ENCODE measurements at places on chromosomes 7 and 10.

- DNase-seq: no peak
Measured at GRCh38 chr7:42952328-42952727, 20.2 kb downstream of the MRPL32 start.

DNA sequence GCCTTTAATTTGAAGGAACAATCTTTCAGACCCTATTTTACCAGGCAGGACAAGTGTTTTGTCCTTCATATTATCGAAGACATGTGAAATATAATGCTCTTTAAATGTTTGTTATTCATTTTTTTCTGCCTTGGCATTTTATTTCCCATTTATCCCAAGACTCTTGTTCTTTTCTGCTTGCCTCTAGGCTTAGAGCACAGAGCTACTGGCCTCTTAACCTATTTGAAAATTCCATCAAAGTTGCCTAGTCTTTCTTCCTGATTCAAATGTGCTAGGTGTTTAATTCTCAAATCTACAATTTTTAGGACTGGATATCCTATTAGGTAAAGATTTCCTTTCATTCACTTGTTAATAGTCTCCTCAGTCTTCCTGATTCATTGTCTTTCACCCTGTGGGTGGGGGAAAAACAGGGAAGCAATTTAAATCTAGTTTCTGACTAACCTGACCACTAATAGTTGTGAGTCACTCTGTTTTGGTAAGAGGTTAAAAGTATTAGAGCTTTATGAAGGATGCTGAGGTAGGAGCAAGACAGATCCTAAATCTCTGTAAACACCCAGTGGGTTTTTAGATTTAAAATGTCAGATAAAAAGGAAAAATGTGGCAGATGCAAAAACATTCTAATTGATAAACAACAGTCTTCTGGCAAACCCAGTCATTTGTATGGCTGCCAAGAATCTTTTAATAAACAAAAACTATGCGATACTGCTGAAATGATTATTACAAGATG is 1.5 kb downstream of the LIPK start:
- DNase-seq: no peak

- DNase-seq: peak; percentile 66
Measured at GRCh38 chr7:106022193-106022821, 59.2 kb downstream of the CDHR3 start.

DNA sequence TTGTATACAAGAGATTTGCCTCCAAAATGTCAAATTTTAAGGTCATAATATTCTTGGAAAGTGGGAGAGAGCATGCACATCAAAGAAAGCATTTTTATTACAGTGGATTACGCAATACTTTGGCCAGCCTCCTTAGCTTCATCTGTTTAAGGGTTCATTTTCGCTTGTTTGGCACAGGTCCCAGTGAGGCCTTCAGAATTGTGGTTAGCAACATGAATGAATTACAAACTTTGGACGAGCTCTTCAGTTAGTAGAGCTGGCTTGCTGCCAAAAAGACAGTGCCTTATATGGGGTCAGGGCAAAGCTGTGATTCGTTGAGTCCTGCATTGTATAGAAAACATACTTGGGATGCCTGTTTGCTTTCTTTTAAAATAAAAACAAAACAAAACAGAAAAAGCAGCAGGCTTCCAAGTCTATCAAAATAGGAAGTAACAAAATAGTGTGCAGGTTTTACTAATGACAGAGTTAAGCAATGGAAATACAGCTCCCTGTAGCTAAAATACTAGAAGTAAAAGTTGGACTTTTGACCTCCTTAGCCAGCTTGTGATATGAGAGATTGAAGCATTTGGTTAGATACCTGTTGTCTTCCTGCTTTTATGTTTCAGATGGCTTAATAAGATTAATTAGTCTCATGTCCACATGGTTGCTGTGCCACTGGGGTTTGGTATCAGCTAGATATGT is 190.8 kb downstream of the MLLT10 start:
- peak; percentile 19 for DNase-seq

- no peak for DNase-seq
Measured at GRCh38 chr7:96287132-96287531, 34.8 kb downstream of the SLC25A13 start.

DNA sequence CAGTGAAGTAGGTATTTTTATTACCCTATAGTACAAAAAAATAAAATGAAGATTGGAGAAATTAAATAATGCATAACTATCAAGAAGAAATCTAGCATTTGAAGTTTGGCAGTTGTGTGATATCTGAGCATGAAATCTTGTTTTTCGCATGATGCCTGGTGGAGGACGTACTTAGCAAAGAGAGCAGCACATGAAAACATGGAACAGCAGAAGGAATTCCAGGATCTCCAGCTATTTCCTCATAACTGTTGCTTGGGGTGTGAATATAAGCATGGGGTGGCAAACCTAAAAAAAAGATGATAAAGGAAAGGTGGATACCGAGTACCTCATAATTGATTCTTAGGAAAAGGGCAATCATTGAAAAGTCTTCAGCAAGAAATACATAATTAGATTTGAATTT is 174.3 kb upstream of the FAM3C start:
- DNase-seq: no peak

GRCh38 chr7:55307123-55307916 is 57.8 kb upstream of the LANCL2 start:
- DNase-seq: no peak

DNA sequence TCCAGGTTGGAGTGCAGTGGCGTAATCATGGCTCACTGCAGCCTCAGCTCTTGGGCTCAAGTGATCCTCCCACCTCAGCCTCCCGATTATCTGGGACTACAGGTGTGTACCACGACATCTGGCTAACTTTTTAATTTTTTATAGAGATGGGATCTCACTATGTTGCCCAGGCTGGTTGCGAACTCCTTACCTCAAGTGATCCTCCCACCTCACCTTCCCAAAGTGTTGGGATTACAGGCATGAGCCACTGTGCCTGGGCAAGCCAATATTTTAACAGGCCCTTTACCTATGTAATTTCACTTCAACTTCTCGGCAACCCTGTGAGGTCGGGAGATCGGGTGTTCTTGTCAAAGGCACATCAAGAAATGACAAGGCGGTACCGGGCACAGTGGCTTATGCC is 146.3 kb downstream of the CUX1 start:
- DNase-seq: no peak

DNA sequence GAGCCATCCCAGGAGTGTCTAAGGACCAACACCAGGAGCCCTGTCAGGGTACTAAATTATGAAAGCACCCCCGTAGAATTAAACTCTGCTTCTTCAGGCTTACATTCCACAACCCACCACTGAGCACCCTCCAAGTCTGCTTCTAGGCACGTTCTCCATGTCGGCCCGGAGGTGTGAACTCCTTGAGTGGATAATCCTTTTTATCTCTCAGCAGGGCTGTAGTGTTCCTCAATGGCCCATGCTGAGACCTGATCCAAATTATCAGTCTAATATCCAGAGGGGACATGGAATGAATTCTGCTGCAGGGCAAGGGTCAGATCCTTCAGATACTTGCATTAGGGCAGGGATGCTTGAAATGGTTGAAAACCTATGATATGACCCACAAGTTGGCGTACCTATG is 55.9 kb upstream of the TARP start:
- DNase-seq: no peak

- DNase-seq: no peak
Measured at GRCh38 chr10:50600286-50600685, 23.5 kb downstream of the SGMS1 start.

DNA sequence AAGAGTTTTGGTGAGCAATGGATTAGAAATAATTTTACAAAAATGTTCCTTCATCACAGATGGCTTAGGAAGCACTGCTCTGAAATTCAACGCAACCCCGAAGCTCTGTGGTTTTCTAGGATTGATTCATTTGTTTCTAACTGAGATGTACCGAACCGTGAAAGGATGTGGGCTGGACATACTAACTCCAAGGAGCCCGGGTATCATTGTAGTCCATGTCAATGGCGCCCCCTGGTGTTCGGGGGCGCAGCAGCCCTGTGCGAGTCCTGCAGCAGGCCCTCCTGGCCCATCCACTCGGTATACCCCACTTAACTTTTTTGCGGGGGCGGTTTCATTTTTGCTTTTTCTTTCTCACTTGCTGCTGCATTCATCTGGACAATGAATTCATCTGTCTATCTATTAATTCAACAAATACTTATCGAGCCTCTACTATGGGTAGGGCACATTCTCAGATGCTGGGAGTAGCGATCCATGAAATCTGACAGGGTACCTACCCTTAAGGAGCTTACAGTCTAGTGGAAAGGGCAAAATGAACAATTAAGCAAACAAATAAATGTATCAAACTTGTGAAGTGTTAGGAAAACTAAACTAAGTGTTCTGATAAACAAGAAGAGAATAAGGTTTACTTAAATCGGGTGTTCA is 25.2 kb upstream of the ITPRID1 start:
- no peak for DNase-seq

- no peak for DNase-seq
Measured at GRCh38 chr10:47363781-47364180, 15.6 kb downstream of the RBP3 start.

DNA sequence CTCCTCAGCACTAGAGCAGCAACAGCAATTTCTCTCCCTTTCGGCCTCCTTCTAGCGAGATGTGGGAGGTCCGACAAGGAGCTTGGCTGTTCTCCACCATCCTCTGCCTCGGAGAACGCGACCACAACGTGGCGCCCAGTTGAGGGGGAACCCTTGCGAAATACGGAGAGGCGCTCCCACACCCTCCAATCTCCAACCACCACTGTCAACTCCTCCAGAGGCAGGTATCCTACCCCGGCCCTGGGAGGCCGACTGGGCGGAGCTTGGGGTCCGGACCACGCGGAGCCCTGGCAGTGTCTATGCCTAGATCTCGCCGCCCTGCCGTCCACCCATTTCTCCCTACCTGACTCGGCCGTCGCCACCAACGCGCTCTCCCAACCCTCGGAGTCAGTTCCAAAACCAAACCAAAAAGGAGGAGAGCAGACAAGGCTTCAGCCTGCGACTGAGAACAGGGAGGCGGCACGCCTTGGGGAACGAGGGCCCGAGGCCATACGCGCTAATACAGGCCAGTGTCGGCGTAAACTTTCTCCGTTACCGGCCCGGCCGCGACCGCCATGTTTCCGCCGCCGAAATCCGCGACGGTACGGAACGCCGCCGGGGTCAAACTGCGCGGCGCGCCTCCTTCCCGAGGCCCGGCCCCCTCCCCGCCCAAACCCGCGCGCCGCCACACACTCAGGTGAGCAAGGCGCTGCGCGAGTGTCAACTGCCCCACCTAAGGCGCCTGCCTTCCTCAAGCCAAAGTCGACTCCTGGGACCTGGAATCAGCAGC is at the start of gene TMEM168:
TSS of gene TMEM168 (minus strand) at position 577 of the 769 bp plus-strand sequence. CDS start 5,568 bp downstream, outside the sequence.
- peak; percentile 81 for DNase-seq

GRCh38 chr10:96130326-96130995 is 364 bp downstream of the ZNF518A start:
- DNase-seq: no peak

GRCh38 chr10:100683545-100684300 is 61.7 kb upstream of the PAX2 start:
- no peak for DNase-seq

DNA sequence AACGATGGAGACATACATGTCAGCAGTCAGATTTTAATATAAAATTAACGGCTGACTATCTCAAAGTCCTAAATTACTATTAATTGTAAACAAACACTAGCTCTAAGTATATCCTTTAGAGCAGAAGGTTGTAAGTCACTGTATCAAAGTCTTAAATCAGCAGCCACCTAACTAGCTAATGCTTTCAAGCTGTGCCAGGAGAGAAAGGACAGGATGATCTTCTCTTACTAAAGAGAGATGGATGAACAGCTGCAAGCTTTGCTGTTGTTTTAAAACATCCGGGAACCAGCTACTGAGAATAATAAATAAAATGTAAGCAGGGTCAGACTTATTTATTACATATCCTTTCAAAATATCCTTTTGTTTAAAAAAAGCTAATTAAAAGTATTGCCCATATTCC is 24.0 kb upstream of the ABLIM1 start:
- DNase-seq: no peak

- no peak for DNase-seq
Measured at GRCh38 chr10:86065711-86066251, 300.8 kb downstream of the GRID1 start.

DNA sequence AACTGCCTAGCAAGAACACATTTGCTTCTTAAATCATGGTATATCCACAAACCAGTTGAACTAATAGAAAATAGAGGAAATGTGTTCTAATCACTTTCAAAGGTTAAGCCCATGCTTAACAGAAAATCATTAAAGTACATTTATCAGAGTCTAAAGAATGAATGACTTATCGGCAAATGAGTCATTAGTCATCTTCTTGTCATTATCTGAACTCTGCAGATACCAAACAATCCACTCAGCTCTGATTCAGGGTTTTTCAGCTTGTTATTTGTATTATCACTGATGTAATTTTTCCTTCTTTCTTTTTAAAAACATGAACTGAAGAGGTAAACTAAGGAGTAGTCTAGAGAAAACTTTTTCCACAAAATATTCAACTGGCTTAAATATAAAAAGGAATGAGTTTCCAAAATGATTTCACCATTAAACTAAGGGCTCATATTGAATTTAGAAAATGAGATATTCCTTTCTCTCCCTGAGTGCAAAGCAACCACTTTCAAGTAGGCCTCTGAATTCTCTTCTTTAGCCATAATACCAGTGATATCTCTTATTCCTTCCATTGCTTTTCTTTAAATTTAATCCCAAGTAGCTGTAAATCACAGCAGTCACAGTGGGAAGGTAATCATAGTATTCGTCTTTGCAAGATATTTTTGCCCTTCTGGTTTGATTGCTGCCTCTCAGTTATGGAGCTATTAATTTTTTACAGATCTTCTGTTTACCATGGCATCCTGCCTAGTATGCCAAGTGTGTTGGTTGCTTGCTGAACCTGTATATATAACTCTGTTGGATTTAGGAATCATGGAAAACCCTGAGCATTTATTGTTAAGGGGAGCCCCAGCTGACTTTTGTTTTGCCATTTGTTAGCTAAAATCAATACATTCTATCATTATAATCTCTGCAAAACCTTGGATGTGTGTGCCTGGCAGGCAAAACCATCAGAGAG is 125.1 kb downstream of the THSD7A start:
- no peak for DNase-seq

DNA sequence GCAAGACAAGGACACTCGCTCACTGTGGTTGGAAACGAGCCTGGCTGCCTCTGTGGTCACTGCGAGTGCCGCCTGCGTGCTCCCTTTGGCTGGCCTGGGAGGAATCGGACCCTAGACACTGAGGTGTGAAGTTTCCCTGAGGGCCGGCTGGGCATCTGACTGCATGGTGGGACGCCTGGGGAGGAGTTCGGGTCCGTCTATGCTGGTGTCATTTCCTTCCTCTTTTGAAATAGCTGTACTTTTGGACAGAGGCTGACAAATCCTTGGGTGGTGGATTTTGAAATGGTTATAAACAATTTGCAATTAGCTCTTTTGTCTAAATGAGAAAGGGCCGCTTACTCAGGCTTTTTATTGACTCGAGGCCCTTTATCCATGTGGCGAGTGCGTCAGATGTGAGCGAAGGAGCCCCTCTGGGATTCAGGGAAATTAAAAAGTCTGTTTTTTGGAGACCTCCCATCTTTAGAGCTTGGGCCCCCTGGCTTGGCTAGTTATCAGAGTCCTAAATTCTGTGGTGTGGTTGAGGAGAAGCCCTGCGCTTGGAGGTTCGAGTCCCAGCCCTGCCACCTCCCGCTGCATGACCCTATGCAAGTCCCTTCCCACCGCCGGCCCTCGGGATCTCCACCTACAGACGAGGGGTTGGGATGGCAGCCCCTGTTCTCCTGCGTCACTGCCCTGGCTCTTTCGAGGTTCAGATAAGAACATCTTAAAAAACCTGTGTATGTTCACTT is 147.1 kb downstream of the RGS10 start:
- DNase-seq: no peak
